Smooth muscle cell of trachea (primary cell): ENCODE measurements at places on chromosomes 7 and 10. TPM values are rescaled to one million over a fixed set of nuclear protein-coding genes. Genes with fewer than 3 reads are reported as not detected.

Gene CYP17A1
- total RNA-seq, result not detected in 2 replicates

Gene LRRC18
- total RNA-seq, result under 0.01 and 0.29 TPM in 2 replicates

Gene BEND7
- total RNA-seq, result 1.0 and 2.3 TPM in 2 replicates

Gene RNLS
- 21.7 and 32.7 TPM in 2 replicates for total RNA-seq
